Stimulated activated CD8-positive, alpha-beta memory T cell treated with anti-CD3 and anti-CD28 coated beads, Interleukin-4, amount 100 ng/mL, for 1 hour (primary cell): ENCODE measurements at places on chromosomes 5 and 9.

DNA sequence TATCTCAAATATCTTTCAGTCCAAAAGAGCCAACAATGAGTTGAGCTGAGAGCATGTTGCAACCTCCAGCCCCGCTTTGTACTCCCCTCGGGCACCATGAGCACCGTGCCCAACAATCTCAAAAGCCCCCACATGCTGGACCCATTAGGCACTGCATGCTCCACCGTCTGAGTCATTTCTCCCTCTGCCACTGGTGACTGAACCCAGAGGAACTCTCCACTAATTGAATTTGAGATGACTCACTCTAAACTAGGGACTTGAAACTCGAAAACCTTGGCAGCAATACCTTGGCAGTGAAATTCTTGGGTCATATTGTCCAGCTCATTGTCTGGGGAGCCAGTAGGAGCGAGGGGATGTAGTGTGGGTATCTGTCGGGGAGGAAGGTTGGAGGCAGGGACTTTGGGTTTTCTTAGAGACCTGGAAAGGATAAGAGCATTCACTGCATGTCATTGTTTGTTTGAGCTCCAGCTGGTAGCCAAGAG, 49.9 kb upstream of the SLIT3 start:
- DNase-seq: no peak

GRCh38 chr9:134694368-134694665, 52.7 kb downstream of the COL5A1 start:
- no peak for DNase-seq

DNA sequence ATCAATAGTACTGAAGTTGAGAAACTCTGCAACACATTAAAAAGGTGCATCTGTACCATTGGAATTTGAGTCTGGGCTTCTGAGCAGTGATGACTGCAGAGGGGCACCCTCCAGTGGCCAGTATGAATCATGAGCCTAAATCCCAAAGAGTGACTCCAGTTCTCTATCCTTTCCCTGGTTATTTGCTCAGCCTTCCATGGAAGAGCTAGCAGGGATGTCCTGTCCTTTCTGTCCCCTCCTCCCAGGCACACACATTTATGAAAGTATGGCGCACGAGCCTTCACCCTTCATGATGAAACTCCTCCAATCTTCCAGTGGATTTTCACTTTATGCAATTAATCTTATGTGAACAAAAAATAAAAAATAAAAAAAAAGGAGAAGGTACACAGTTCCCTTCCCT, 81.0 kb downstream of the ESM1 start:
- DNase-seq: no peak

DNA sequence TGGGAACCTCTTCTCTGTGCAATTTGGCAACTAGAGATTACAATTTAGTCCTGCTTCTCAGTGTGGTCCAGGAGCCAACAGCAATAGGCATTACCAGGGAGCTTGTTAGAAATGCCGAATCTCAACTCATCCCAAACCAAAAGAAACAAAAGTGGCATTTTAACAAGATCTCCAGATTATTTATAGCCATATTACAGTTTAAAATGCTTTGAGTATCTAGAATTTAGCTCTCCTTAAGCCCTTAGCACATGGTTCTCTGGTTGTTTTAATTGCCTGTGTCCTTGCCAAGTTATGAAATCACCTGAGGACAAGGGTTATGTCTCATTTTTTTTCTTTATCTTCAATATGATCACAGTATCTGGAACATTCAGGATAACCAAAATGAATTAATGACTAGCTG, 51.6 kb upstream of the TAS2R1 start:
- no peak for DNase-seq

GRCh38 chr5:6584101-6584645, 48.7 kb downstream of the NSUN2 start:
- DNase-seq: no peak

DNA sequence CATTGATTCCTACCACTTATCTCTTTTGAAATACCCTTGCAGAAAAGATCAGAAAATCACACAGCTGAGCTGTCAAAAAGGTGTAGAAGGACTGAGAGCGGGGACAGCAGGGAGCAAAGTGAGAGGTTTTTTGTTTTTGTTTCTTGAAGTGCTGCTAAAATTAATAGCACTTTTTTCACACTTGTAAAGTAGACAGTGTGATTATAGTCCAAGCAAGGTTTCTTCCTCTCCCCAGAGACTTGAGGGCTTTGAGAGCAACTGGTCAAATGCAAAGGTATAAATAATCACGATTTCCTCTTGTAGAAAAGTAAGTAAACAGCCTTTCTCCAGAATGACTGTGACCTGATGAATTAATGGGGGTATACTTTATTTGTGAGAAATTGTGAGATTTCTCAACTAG, 326.9 kb downstream of the ZNF608 start:
- no peak for DNase-seq

- no peak for DNase-seq
Measured at GRCh38 chr9:100322954-100323536, 29.7 kb downstream of the TEX10 start.

GRCh38 chr5:22889720-22890119, 36.6 kb upstream of the CDH12 start:
- no peak for DNase-seq

GRCh38 chr5:159257007-159257406, 6.1 kb upstream of the UBLCP1 start:
- no peak for DNase-seq

- no peak for DNase-seq
Measured at GRCh38 chr9:130824643-130825350, 10.3 kb upstream of the ABL1 start.

- DNase-seq: no peak
Measured at GRCh38 chr5:112119508-112119907, 299.6 kb downstream of the EPB41L4A start.

GRCh38 chr5:2102819-2103776, 220.4 kb upstream of the IRX4 start:
- no peak for DNase-seq

- DNase-seq: no peak
Measured at GRCh38 chr5:143010351-143010750, 240.2 kb downstream of the ARHGAP26 start.

- no peak for DNase-seq
Measured at GRCh38 chr5:176817841-176818377, 7.5 kb downstream of the UNC5A start.

DNA sequence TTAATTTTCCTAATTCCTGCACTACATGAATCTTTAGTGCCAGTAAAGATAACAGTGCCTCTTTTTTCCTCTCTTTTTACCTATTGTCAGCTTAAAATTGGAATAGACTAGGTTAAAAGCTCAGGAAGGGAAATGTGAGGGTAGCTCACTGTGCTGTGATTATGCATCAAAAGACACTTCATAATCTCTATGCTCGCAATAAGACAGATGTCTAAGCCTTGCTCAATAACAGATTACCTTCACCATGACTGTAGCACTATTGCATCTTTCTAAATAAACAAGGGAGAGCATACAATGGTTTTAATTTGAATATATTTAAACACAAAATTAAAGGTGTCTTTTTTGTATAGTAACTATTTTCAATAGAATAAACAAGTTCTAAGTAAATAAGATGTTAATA, 130.1 kb downstream of the FBN2 start:
- no peak for DNase-seq

GRCh38 chr9:34628656-34629490, at the start of gene ARID3C:
Gene ARID3C, minus strand, starts transcription at chr9:34629066. Its CDS starts 1,052 bp downstream, at chr9:34628014.
- DNase-seq: no peak

DNA sequence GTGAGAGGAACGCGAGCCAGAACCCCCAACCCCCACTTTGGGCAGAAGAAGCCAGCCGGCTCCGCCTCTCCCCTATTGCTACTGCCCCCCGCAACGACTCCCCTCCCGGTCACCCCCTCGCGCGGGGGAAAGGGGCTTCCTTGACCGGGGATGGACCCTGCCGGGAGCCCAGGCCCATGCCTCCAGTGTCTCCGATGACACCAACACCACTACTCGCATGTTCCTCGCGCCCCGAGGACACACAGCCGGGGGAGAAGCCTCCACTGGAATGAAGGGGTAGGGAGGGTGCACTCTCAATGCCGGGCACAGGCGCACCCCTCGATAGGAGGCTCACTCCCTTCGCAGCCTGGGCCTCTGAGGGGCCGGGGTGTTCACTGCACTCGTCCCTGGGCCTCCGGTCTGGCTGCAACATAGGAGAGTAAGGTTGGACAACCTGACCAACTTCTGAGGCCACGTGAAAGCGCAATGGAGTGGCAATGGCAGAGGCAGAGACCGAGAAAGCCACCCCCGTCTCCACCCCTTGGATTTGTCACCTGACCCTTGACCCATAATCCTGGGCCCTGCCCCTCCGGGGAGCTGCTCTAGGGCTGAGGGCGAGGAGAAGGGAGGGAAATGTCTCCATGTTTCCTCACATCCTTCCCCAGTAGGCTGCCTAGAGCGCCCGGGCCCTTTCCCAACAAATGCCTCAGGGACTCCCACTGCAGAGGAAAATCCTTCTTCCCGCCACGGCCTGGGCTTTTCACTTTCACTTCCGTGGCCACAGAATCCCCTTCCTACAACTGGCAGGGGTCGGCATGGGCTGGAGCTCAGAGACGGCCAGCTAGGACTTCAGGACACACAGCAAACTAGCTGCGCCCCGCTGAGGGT, 1.1 kb upstream of the CNTFR start:
- DNase-seq: no peak

DNA sequence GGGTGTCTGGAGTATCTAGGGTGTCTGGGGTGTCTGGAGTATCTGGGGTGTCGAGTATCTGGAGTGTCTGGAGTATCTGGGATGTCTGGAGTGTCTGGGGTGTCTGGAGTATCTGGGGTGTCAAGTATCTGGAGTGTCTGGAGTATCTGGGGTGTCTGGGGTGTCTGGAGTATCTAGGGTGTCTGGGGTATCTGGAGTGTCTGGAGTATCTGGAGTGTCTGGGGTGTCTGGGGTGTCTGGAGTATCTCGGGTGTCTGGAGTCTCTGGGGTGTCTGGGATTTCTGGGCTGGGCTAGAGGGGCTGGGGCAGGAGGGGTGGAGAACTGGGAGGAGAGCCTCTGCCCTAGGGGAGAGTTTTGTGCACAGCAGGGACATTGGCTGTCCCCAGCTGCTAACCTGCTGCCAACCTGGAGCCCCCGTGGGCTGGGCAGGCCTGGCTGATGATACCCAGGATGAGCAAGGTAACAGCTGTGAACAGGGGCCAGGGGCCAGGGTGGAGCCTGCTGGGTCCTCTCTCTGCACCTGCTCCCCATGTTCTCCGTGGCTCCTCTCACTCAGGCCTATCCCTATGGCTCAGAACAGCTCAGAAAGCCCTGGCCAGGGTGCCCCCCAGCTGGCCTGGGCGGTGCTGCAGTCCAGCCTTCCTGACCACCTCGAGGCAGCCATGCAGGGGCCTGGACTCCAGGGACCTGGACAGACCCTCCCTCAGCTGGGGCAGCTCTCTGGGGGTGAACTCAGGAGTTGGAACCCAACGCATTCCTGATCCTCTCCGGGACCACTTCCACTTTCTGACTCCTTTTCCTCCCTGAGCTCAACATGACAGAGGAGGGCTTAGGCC, 29.9 kb downstream of the LHX3 start:
- no peak for DNase-seq

DNA sequence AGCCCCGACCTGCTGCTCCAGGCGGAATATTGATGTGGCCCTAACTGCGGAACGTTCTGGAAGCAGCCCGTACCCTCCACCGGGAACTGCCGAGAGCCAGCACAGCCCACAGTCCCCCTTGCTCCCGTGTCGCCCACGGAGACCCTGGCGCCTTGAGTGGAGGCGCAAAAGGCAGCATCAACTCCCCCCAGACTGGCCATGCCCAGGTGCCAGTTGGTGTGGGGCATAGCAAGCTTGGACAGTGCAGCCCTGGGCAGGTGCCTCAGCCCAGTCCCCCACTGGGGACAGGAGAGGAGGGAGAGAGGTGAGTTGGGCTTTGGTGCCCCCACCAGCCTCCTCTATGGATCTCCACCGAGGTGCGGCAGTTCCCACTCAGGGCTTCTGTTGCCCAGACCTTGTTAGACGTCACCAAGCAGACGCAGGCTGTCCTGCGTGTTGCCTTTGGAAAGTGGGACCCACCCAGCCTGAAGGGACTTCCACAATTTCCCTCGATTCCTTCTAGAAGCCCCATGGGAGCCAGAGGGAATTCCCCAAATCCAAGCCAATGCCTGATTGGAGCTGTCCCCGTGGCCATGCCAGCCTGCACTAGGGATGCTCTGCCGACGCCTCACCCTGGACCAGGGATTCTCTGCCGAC, 19.8 kb upstream of the NRARP start:
- DNase-seq: no peak

DNA sequence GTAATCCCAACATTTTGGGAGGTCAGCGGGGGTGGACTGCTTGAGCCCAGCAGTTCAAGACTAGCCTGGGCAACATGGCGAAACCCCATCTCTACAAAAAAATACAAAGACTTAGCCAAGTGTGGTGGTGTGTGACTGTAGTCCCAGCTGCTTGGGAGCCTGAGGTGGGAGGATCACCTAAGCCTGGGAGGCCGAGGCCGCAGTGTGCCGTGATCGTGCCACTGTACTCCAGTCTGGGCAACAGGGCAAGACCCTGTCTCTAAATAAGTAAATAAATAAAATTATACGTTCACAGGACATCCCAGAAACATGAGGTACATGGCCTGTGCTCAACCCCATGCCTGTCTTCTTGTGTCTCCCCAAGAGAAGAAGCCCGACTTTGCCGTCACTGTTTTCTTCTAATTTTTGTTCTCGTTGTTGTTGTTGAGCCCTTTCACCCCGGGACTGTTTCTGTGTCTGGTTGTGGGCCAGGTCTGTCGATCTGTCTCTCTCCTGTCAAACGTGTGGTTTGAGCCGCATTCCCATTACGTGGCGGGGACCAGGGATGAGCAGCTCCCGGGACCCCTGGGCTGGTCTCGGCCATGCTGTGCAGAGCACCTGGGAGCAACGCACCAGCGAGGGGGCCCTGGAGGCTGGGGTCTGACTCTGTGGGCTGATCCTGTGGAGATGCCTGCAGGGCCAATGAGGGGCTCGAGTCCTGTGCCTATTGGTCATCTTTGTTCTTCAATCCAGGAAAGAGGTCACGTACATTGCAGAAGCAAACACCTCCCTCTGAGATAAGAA, 32.2 kb downstream of the NACC2 start:
- DNase-seq: no peak

GRCh38 chr5:141898448-141899049, 20.3 kb upstream of the PCDH1 start:
- DNase-seq: no peak

GRCh38 chr5:16582081-16582480, 34.7 kb downstream of the RETREG1 start:
- no peak for DNase-seq

- no peak for DNase-seq
Measured at GRCh38 chr9:114621975-114622609, 11.0 kb downstream of the TMEM268 start.

DNA sequence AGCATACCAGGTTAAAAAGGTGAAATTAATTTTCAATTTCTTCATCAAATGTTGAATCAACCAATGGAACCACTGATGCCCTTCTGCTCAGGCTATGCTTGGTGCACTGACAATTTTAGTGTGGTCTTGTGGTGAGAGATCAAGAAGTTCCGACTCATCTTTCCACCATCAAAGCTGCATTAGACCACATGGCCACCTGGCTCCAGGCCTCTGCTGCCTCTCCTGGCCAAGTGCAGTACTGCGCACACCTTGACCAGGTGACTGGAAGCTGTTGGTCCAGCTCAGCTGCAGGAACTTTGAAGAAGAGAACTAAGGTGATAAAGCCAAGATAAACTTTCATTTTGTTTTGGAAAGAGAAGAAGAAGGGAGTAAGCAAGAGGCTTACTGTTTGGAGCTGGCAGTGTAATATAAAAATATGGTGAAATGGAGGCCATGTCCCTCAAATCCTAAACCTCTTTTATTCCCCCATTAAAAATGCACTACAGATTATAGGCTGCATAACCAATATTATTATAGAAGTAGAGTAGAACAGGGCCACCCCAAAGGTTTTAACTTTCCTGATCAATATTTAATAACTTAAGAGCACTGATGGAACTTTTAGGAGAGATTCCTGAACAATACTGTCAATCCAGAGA, 315.5 kb upstream of the C9orf72 start:
- no peak for DNase-seq

- no peak for DNase-seq
Measured at GRCh38 chr5:6659941-6660684, 26.9 kb downstream of the SRD5A1 start.
